ENCODE measurements at places on chromosomes 2 and 18.
A peak's percentile ranks its signal among the peaks of the same experiment; 100 is the strongest.

- no peak for DNase-seq
Measured at GRCh38 chr2:159032580-159032979, 64.1 kb downstream of the TANC1 start.

DNA sequence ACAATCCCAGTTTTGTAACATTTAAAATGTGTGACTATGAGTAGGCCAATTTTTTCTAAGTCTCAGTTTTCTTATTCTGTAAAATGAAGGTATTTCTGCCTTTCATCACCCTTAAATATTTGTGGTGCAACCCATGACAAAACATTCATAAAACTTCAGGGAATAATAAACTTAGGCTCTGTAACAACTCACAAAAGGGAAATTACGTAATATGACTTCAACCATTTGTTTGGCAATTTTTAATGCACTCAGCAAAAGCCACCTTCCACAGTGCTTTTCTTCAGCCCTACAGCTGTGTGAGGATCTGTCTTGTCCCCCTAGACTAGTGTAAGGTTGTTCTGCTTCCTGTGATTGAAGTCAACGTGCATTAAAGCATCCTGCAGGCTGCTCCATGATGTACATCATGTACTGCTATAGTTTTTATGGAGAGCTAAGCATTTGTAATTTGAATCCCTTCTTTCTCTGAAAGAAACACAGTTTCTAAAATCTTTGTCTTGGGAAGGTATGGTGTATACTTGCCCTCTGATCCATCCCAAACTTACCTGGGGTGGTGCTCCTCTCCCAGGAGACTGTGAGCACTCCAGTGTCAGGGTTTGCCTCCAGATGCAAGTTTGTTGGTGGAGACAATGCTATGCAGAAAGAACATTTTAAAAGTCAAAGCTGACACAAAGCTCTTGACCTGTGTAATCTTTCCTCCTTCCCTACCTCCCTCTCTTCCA, 39.1 kb downstream of the FN1 start:
- no peak for DNase-seq

DNA sequence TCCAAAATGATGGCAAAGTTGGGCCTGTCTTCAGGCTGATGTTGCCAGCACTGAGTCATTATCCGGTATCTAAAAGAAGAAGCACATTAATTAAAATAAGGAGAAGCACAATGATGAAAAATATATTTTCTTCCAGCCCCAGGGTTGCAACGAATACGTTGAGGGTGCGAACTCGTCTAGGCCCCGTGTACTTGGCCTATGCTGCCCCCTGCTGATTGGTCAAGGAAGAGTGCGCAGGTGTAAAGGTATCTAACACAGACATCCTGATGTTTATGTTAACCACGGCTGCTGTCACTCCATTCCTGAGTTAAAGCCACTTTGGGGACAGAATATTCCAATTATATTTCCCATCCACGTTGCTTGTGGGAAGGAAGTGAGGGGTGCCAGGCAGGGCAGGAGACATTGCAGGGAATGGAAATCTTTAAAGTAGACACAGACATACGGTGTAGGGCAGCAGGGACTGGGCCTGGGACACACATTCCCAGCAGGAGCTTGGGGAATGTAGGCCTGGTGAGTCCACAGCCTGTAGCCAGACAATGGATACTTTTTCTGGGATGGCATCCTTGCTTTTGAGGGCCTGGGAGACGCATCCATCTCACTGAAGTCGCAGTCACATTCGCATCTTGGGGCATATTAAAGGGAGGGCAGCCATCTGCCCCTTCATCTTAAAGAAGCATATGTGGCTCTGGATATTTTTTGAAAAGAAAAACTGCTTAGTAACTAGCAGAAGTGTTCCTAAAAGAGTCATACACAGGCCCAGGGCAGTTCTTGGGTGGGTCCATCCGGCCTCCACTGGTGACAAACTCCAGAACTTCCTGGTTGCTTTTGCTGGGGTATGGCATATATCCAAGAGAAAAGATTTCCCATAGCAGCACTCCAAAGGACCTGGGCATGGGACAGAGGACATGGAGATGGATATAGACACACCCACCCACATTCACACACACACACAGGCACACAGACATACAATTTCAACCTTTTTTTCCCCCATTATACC, 81.9 kb downstream of the CLIP4 start:
- peak; percentile 32 for DNase-seq

- peak; percentile 52 for DNase-seq
Measured at GRCh38 chr2:6877402-6878304, at the start of gene RSAD2. TSS of gene RSAD2 (plus strand) at chr2:6877777. CDS start at chr2:6877801, 24 bp downstream.

DNA sequence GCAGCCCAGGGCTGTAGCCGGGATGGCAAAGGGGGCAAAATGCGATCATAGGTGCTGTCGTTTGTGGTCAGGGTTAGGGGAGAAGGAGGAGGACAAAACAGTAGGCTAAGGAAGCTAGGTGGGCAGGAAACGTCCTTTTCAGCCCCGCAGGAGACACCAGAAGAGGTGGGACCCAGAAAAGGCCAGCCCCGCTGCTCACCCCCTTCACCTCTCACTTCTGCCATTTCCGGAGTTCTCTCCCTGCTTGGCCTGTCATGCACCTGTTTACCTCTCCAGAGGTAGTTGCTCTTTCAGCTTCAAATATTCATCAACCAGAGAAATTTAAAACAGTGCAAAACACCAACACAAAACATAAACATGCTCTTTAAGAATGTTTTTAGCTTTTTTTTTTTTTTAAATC, 849 bp downstream of the AQP4 start:
- no peak for DNase-seq

- no peak for DNase-seq
Measured at GRCh38 chr2:128682729-128683284, 364.1 kb upstream of the HS6ST1 start.

DNA sequence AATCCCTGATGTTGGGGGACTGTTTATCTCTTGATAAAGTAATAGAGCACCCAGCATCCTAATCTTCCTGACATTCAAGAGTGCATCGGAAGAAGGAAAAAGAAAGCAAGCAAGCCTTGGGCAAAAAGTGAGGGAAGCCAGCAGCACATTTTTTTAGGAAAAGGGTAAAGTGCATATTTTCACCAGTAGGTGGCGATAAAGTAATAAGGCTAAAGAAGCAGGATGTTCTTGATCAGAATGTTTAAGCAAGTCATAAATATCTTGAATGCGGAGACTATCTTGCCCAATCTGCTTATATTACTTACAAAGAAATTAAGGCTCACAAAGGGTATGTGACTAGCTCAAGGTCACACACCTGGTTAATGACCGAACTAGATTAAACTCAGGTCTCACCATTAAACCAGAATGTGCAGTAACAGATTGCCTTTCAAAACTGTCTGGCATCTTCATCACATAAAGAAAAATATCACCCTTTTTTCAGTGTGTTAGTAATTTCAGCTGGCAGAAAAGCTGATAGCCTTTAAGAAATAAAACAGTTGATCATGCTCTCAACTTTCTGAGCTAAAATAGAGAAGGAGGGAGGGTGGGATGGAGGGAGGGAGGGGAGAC, 83.8 kb downstream of the VIT start:
- peak; percentile 68 for DNase-seq

GRCh38 chr2:229226382-229226781, 44.7 kb downstream of the PID1 start:
- no peak for DNase-seq

DNA sequence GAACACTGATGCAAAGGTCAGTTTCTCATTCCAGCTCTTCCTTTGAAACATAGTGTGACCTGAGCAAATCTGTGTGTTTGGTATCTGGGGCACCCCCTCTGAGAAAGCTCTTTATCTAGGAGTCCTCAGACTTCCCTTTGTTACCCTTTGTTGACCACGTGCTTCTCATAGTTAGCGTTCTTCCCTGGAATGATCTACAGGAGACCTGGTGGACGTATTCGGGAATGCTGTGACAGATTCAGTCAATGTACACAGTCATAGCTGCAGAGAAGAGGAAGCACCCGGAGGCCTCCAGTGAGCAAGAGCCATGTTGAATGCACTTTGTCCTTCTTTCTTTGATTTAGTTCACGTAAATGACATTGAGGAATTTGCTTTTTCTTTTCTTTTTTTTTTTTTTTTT, 10.7 kb upstream of the CHMP1B start:
- no peak for DNase-seq

- DNase-seq: peak; percentile 11
Measured at GRCh38 chr2:134508391-134508790, 210.4 kb downstream of the TMEM163 start.

- DNase-seq: no peak
Measured at GRCh38 chr18:21605213-21605612, 4.7 kb upstream of the ESCO1 start.

Measured in NCI-H1694 (cell line).